ENCODE measurements at places on chromosomes 3 and 15.

- peak; percentile 49 for DNase-seq
Measured at GRCh38 chr3:9976721-9977709, 9.6 kb downstream of the EMC3 start.

- peak; percentile 71 for DNase-seq
Measured at GRCh38 chr15:89399238-89400115, 64.9 kb upstream of the POLG start.

DNA sequence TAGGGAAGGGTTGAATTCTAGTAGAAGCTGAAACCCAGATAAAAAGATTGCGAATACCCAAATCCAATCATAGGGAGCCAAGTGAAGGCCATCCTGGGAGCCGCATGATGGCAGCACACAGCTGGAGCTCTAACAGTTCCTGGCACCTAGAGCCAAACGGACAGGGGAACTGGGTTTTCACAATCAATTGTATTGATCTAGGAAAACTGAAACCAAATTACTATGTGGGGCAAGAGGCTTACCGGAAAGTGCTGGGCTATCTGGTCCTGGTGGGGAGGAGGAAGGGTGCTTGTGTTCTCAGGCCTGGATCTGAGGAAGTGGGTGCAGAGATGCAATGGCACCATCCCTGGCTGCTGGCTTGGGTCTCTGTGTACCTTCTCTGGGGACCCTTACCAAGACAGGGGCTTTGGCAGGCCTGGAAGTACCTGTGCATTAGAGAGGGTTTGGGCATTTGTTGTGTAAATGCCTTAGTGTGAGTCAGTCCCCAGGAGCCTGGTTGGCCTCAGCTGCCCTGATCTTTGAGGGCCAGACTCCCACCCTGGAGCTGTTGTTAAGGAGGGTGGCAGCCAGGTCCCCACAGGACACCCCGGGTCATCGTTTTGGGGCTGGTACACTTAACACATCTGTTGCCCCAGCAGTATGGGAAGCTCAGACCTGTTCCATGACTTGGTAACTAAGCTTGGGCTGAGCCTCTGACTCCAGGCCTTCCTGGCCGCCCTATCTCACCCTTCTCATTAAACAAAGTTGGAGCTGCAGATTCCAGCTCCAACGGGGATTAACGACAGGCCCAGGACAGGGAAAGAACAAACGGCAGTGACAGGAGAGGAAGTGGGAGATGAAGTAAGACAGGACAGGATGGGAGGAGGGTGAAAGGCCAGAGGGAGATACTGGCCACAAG lies 8.9 kb upstream of the FURIN start:
- DNase-seq = no peak

DNA sequence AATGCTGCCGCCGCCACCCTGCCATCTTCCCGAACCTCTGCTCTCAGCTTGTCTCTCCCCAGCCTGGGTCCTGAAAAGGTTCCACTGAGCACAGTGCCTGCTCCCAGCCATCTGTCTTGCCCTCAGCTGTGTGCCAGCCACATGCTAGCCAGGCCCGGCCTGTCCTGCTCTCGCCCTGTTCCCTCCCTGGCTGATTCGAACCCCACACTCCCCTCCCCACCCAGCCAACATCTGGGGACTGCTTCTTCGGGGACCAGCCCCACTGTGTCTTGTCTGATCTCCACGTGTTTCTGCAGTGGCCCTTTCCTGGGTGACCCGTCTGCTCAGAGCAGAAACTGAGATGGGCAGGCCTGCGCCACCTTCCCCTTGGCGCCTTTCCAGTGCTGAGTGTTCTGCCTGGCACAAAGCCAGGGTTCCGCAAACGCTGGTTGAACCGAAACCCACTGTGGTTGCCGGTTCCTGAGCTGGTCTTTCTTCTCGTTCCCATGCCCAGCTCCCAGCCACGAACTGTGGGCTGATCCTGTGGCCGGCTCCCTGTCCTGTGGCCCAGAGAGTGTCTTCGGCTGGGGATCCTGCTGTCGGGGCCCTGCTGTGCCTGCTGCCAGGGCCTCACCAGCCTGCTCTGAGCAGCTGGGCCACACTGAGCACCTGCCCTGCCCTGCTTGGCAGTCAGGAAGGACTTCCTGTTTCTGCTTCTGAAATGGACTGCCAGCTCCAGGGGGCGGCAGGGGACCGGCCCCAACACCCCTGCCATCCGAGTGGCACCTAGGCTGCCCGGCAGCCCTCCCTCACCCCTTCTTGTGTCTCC lies 62.7 kb upstream of the KLF13 start:
- DNase-seq = peak; percentile 95

GRCh38 chr3:183862610-183863009 lies 22.1 kb downstream of the PARL start:
- DNase-seq = no peak

Data from NCI-H69 (cell line).